ENCODE measurements at places on chromosomes 4 and X.
A peak's percentile ranks its signal among the peaks of the same experiment; 100 is the strongest.

DNA sequence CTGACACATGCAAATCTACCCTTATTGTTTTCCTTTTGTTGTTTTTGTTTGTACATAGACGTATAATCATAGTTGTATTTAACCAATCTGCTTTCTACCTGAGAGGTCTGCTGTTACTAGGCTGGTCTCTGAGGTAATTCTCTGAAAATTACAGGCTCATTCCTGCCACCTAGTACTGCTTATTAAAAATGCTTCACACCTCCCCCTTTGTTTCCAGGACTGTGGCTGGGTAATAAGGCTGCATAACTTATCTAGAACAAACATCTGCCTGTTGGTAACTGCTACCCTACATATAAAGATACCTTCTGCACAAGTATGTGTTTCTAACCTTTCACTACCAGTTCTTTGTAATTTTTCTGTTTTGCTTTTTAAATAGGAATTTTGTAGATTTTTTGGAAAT is 34.2 kb downstream of the COX7B2 start:
- DNase-seq: no peak

- DNase-seq: no peak
Observed at GRCh38 chr4:16079046-16079445, 4.8 kb downstream of the PROM1 start.

DNA sequence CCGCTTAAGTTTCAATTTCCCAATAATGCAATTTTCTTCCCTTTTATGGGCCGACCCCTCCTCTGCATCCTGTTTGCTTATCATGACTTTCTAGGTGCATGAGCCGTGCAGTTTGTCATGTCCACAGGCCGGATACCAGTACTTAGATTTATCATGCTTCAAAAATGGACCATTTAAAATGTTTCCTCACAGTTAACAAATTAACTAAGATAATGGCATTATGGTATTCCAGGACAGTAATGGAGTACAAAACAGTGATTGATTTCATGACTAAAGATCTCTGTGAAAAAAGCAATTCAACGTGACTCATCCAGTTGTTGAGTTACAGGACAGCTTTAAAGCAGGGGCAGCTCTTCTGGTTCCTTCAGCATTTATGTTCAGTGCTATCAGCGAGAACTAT is 23.0 kb downstream of the SNX25 start:
- DNase-seq: no peak

DNA sequence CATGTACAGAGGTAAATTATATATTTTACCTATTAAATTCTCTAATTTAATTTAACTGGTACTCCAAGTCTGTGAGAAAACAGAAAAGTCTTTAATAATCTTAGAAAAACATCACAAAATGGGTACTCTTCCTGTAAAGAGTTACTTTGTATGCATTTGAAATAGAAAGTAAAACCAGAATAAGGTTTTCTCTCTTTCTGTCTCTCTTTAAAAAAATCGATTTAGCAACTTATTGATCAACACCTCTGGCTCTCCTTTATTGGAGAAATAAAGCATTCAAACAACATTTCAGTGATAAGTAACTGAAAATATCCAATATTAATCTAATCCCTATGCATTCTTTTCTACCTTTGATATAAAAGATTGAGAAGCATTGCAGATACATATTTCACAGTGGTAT is 27.4 kb downstream of the ATOH1 start:
- no peak for DNase-seq

DNA sequence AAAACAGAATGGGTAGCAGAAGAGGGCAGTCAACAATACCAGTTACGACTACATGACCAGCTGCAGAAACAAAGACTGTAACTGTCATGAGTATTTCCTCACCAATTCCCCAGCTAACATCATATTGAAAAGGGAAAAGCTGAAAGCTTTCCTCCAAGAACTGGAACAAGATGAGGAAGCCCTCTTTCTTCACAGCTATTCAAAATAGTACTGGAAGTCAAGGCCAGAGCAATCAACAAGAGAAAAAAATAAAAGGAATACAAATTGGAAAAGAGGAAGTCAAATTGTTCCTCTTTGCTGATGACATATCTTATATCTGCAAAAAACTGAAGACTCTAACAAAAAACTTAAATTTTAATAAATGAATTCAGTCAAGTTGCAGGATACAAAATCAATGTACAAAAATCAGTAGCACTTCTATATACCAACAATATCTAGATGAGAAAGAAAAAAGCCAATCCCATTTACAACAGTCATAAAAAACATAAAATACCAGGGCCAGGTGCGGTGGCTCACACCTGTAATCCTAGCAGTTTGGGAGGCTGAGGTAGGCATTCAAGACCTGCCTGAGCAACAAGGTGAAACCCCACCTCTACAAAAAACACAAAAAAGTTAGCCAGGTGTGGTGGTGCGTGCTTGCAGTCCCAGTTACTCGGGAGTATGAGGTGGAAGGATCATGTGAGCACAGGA is 125.4 kb downstream of the ATP8A1 start:
- no peak for DNase-seq

GRCh38 chr4:185203486-185204237 is at the start of gene CFAP97:
Gene CFAP97 (minus strand): TSS chr4:185204000. CDS start chr4:185191196, 12,804 bp downstream.
- peak; percentile 51 for DNase-seq
